Spinal cord (tissue), 10 donors: ENCODE measurements at places on chromosomes 2 and 18. TPM values are rescaled to one million over a fixed set of nuclear protein-coding genes. Genes with fewer than 3 reads are reported as not detected.

DNA sequence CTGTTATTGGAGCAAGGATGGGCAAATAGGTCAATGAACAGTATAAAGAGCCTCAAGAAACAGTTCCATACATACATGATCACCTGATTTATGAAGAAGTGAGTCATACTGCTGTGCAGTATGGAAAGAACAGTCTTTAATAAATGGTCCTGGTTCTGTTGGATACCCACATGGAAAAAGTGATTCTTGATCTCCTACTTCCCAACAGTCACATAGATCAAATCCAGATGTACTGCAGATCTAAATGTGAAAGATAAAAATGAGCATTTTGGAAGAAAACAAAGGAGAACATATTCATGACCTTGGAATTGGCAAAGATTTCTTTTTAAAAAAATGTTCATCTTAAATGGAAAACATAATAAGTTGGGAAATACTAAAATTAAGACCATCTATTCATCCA is 75.8 kb downstream of the CCDC148 start:
- no peak for DNase-seq

DNA sequence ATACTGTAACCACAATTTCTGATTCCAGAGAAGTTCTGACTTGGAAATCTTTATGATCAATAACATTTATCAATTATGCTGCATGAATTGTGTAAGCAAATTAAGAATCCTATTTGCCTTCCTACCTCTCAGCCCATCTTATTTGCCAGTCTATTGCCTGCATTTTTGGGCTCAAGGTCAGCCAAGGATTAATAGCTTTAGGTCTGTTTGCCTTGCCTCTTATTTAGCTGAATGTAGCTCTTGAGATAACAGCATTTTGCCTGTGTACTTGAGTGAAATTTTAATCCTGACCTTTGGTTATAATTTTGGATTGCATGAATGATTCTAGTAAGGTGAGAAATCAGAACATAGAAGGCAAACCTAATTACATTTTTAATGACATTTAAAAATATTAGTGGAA is 51.2 kb downstream of the MYO3B start:
- DNase-seq: no peak

GRCh38 chr2:105800036-105800713 is 55.5 kb downstream of the NCK2 start:
- DNase-seq: no peak

- DNase-seq: no peak
Observed at GRCh38 chr2:64092502-64092901, 51.7 kb downstream of the PELI1 start.

- no peak for DNase-seq
Observed at GRCh38 chr2:150036622-150037021, 449.0 kb upstream of the MMADHC start.

- no peak for DNase-seq
Observed at GRCh38 chr2:172677363-172677762, 58.3 kb upstream of the RAPGEF4 start.

- no peak for DNase-seq
Observed at GRCh38 chr2:46135228-46135855, 161.9 kb upstream of the EPAS1 start.

DNA sequence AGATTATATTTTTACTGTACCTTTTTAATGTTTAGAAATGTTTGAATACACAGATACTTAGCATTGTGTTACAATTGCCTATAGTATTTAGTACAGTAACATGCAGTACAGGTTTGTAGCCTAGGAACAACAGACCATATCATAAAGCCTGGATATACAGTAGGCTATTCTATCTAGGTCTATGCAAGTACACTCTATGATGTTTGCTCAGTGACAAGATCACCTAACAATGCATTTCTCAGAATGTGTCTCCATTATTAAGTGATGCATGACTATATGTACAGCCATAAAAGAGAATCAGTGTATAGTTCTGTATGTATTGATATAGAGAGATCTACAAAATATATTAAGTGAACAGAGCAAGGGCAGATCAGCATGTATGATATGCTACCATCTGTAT is 616.4 kb downstream of the XIRP2 start:
- DNase-seq: no peak

GRCh38 chr2:187349326-187349944 is 98.6 kb downstream of the CALCRL start:
- DNase-seq: no peak

- no peak for DNase-seq
Observed at GRCh38 chr2:218895326-218895725, 14.7 kb downstream of the WNT10A start.

DNA sequence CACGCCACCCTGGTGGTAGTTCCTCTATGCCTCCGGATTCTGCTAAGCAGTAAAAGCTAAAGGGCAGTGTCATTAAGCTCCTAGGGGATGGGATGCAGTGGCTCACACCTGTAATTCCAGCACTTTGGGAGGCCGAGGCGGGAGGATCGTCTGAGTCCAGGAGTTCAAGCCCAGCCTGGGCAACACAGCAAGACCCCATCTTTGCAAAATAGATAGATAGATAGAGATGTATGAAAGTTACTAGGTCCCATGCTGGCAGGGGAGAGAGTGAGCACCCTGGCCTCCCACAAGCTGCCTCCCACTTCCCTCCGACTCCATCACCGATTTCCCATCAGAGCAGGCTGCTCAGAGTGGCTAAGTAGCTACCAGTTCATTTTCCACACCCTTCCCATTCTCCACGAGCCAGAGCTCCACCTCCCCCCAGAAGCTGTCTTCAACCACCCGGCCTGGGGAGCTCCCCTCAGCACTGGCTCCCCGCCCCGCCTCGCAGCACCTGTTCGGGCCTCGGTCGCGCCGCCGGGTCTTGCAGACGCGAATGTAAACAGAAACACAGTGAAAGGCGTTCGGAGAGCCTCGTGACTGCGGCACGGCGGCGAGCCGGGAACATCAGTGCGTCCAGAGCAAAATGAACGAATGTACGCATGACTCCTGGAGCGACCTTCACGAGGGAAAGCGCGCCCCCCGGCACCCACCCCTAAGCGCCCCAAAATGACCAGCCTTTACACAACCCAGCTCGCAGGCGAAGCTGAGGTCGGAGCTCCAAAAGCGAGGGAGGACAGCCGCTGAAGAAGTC is 598 bp upstream of the CEP68 start:
- DNase-seq: no peak

GRCh38 chr2:30315391-30316063 is 84.2 kb downstream of the LBH start:
- no peak for DNase-seq

Gene TMEM247
- total RNA-seq: not detected

Gene ASB18
- 0.39 TPM for total RNA-seq

Gene TOGARAM2
- 7.9 TPM for total RNA-seq

Gene KCNG3
- total RNA-seq: 0.28 TPM

Gene GCG
- total RNA-seq: not detected

Gene KLHL29
- 12.0 TPM for total RNA-seq
